ENCODE measurements at places on chromosomes 5 and 9. TPM values are rescaled to one million over a fixed set of nuclear protein-coding genes. Genes with fewer than 3 reads are reported as not detected.

PCDHB14 gene
- total RNA-seq, result 0.65 TPM

NXNL2 gene
- 0.23 TPM for total RNA-seq

ESM1 gene
- 0.56 TPM for total RNA-seq

CXCL14 gene
- 8.5 TPM for total RNA-seq

TXNDC8 gene
- not detected for total RNA-seq

HTR1A gene
- total RNA-seq, result not detected

EIF4E1B gene
- not detected for total RNA-seq

RANBP3L gene
- not detected for total RNA-seq

DOCK8 gene
- 0.71 TPM for total RNA-seq

SLC2A8 gene
- total RNA-seq, result 26.3 TPM

NIPAL4 gene
- 14.9 TPM for total RNA-seq

PCDHA13 gene
- total RNA-seq, result not detected

FBP1 gene
- total RNA-seq, result 0.21 TPM

SPATA31E1 gene
- not detected for total RNA-seq

CSF2 gene
- total RNA-seq, result not detected

LYRM7 gene
- 6.6 TPM for total RNA-seq

ARL15 gene
- 4.9 TPM for total RNA-seq

NCS1 gene
- total RNA-seq, result 42.7 TPM

AQP7 gene
- total RNA-seq, result not detected

ZNF454 gene
- total RNA-seq, result 1.1 TPM

CACFD1 gene
- 8.6 TPM for total RNA-seq

SPAG8 gene
- total RNA-seq, result not detected

BDP1 gene
- total RNA-seq, result 10.0 TPM

SH3RF2 gene
- total RNA-seq, result 19.2 TPM

GCNT4 gene
- total RNA-seq, result 3.1 TPM

PCDHGA12 gene
- 4.7 TPM for total RNA-seq

SPATA31C1 gene
- not detected for total RNA-seq

SLC36A3 gene
- not detected for total RNA-seq

NME5 gene
- 1.2 TPM for total RNA-seq

IL5 gene
- not detected for total RNA-seq

SLC34A3 gene
- total RNA-seq, result 0.14 TPM

PCA3 gene
- not detected for total RNA-seq

TOMM5 gene
- total RNA-seq, result 195 TPM

IFNB1 gene
- total RNA-seq, result not detected

TAF11L5 gene
- not detected for total RNA-seq

ANKRD18A gene
- total RNA-seq, result 0.98 TPM

LCN12 gene
- total RNA-seq, result not detected

MEIKIN gene
- total RNA-seq, result not detected

NPDC1 gene
- 39.0 TPM for total RNA-seq

NOP16 gene
- 33.4 TPM for total RNA-seq

IFNE gene
- 2.9 TPM for total RNA-seq

HSPA4 gene
- total RNA-seq, result 122 TPM

LCN9 gene
- total RNA-seq, result not detected

Measured in airway epithelial cell (primary cell).